ENCODE measurements at places on chromosomes 13 and 19.

- no peaks in the 10 kb centered on the region for H3K27me3 ChIP-seq
- no peak overlapping the region for H3K27ac ChIP-seq
- DNase-seq, result no peak
- H3K36me3 ChIP-seq, result no peaks in the 10 kb centered on the region
Observed at GRCh38 chr13:35256459-35257148, 219.9 kb downstream of the MAB21L1 start.

- no peaks in the 10 kb centered on the region for H3K27me3 ChIP-seq
- H3K4me1 ChIP-seq, result peaks cover 4% of the 10 kb centered on the region
- no peak overlapping the region for H3K27ac ChIP-seq
- DNase-seq, result peak; percentile 54
Observed at GRCh38 chr13:39023761-39024160, 14.1 kb downstream of the PROSER1 start.

DNA sequence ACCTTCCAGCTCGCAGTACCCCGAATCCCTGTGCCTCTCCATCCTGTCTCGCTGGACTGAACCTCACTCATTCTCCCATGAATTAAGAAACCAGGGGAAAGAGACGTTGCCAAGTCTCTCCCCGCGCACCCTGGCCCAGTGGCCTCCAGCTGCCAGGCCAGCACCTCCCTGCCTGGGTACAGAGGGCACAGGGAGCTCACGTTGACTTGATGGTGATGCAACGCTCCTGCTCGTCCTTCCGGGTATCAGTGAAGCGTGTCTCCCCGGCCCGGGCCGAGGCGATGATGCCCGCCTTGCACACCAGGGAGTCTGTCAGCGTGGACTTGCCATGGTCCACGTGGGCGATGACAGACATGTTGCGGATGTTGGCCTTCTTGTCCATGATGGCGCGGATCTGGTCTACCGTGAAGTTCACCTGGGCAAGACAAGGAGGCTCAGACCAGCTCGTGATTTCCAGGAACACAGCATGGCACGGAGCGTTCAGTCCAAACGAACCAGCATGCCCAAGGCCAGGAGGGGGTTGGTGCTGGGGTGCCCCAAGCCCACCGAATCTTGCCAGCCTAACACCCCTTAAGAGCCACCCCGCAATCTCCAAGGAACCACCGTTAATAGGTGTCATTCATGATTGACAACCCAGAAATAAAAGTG lies 1.2 kb downstream of the EEF2 start:
- peaks cover 56% of the 10 kb centered on the region for H3K36me3 ChIP-seq
- H3K27me3 ChIP-seq, result no peaks in the 10 kb centered on the region
- peak; percentile 47 for DNase-seq
- H3K4me3 ChIP-seq, result peak overlapping the region; percentile 79
- peaks cover 13% of the 10 kb centered on the region for H3K4me1 ChIP-seq
- H3K27ac ChIP-seq, result peak overlapping the region; percentile 93

GRCh38 chr19:14479309-14479974 lies 4.3 kb upstream of the PTGER1 start:
- peaks cover 35% of the 10 kb centered on the region for H3K4me1 ChIP-seq
- no peak overlapping the region for H3K27ac ChIP-seq
- H3K36me3 ChIP-seq, result peaks cover 25% of the 10 kb centered on the region

GRCh38 chr13:99078017-99078771 lies 100.3 kb upstream of the DOCK9 start:
- no peak overlapping the region for H3K4me3 ChIP-seq
- no peak overlapping the region for H3K27ac ChIP-seq
- H3K4me1 ChIP-seq, result no peaks in the 10 kb centered on the region
- no peaks in the 10 kb centered on the region for H3K36me3 ChIP-seq
- DNase-seq, result no peak
- no peaks in the 10 kb centered on the region for H3K27me3 ChIP-seq

- H3K4me3 ChIP-seq, result peak overlapping the region; percentile 91
- H3K4me1 ChIP-seq, result peaks cover 4% of the 10 kb centered on the region
- no peaks in the 10 kb centered on the region for H3K27me3 ChIP-seq
- peaks cover 7% of the 10 kb centered on the region for H3K36me3 ChIP-seq
Observed at GRCh38 chr13:23579896-23580683, 9.9 kb downstream of the TNFRSF19 start.

- H3K4me1 ChIP-seq, result peaks cover 5% of the 10 kb centered on the region
- H3K4me3 ChIP-seq, result no peak overlapping the region
- peaks cover 35% of the 10 kb centered on the region for H3K36me3 ChIP-seq
- no peak overlapping the region for H3K27ac ChIP-seq
- DNase-seq, result no peak
- no peaks in the 10 kb centered on the region for H3K27me3 ChIP-seq
Observed at GRCh38 chr19:56152644-56153043, 11.6 kb downstream of the ZNF444 start.

- H3K4me1 ChIP-seq, result no peaks in the 10 kb centered on the region
- H3K27me3 ChIP-seq, result no peaks in the 10 kb centered on the region
- H3K4me3 ChIP-seq, result no peak overlapping the region
- DNase-seq, result no peak
Observed at GRCh38 chr13:38577048-38577447, 109.8 kb upstream of the FREM2 start.

DNA sequence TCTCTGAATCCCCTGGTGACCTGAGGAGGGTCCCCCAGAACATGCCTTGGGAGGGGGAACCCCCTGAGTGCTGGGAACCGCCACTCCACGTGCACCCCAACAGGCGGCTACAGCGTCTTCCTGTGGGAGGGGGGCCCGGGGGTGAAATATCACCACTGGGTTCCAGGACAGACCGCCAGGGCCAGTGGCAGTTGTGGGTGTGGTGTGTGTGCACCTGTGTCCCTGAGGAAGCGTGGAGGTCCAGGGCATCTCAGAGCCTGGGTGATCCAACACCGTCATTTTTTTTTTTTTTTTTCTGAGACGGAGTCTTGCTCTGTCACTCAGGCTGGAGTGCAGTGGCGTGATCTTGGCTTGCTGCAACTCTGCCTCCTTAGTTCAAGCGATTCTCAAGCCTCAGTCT lies 4.2 kb downstream of the ADGRE5 start:
- DNase-seq, result no peak
- peaks cover 14% of the 10 kb centered on the region for H3K4me1 ChIP-seq
- no peaks in the 10 kb centered on the region for H3K27me3 ChIP-seq

DNA sequence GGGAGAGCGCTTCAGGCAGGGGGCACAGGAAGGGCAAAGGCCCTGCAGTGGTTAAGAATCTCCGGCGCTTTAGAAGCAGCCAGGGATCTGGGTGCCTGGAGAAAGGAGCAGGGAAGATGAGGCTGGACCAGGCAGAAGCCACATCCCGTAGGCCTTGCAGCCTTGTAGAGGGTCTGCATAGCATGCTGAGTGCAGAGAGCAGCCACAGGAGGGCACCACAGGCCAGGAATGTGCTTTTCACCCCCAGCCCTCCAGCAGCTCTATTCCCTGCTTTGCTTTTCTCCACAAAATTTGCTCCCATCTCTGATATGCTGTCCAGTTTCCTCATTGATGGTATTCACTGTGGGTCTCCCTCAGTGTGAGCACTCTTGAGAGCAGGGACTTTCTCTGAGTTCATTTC lies 5.7 kb downstream of the WDR62 start:
- no peak overlapping the region for H3K27ac ChIP-seq
- no peaks in the 10 kb centered on the region for H3K4me1 ChIP-seq
- DNase-seq, result peak; percentile 63
- no peaks in the 10 kb centered on the region for H3K36me3 ChIP-seq
- no peak overlapping the region for H3K4me3 ChIP-seq

DNA sequence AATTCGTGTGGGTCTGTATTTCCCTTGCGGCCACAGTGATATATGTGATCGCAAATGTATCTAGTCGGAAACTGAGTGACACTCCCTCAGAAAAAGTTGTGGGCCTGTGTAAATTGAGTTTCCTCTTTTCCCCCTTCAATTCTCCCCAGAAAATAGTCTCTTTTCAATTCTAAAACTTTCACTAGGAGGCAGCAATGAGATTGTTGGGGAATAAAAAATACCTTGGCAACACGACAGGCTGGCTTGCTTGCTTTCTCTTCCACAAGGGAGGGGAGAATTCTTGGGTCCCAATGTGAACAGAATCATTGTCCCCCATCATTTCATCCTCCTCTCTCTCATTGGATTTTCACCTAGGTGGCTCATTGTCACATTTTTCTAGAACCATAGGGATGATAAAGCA lies 3.7 kb upstream of the SOX21 start:
- H3K27me3 ChIP-seq, result peaks cover 49% of the 10 kb centered on the region
- H3K4me3 ChIP-seq, result no peak overlapping the region
- H3K4me1 ChIP-seq, result no peaks in the 10 kb centered on the region
- no peak overlapping the region for H3K27ac ChIP-seq
- no peaks in the 10 kb centered on the region for H3K36me3 ChIP-seq
- DNase-seq, result no peak

DNA sequence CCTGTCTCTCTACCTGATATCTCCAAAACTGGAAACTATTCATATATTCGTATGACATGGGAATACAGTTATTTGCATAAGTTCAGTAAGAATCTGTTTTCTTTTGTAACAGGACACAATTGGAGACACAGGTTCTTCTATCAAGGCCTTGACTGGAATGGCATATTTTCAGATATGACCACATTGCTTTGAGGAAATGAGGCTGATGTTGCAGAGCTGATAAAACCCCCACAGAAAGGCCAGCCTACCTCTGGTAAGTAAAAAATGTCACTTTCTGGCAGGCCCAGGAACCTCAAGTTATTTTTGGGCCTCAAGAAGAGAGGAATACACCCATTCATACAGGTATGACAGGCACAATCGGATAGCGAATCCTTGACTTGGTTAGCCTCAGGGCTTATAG lies 29.5 kb upstream of the KBTBD6 start:
- no peak for DNase-seq
- no peaks in the 10 kb centered on the region for H3K4me1 ChIP-seq
- no peaks in the 10 kb centered on the region for H3K27me3 ChIP-seq
- H3K4me3 ChIP-seq, result no peak overlapping the region

GRCh38 chr13:31221057-31221456 lies 21.3 kb downstream of the B3GLCT start:
- no peaks in the 10 kb centered on the region for H3K27me3 ChIP-seq
- DNase-seq, result no peak
- no peaks in the 10 kb centered on the region for H3K36me3 ChIP-seq
- H3K4me1 ChIP-seq, result no peaks in the 10 kb centered on the region

- H3K4me1 ChIP-seq, result no peaks in the 10 kb centered on the region
- H3K4me3 ChIP-seq, result no peak overlapping the region
- no peaks in the 10 kb centered on the region for H3K27me3 ChIP-seq
- DNase-seq, result no peak
- H3K36me3 ChIP-seq, result no peaks in the 10 kb centered on the region
Observed at GRCh38 chr19:16347706-16348105, 23.1 kb downstream of the KLF2 start.

GRCh38 chr13:41649659-41650058 lies 192.3 kb downstream of the RGCC start:
- H3K36me3 ChIP-seq, result no peaks in the 10 kb centered on the region
- no peak overlapping the region for H3K4me3 ChIP-seq
- DNase-seq, result peak; percentile 38
- no peaks in the 10 kb centered on the region for H3K27me3 ChIP-seq
- H3K27ac ChIP-seq, result peak overlapping the region; percentile 8
- peaks cover 12% of the 10 kb centered on the region for H3K4me1 ChIP-seq

DNA sequence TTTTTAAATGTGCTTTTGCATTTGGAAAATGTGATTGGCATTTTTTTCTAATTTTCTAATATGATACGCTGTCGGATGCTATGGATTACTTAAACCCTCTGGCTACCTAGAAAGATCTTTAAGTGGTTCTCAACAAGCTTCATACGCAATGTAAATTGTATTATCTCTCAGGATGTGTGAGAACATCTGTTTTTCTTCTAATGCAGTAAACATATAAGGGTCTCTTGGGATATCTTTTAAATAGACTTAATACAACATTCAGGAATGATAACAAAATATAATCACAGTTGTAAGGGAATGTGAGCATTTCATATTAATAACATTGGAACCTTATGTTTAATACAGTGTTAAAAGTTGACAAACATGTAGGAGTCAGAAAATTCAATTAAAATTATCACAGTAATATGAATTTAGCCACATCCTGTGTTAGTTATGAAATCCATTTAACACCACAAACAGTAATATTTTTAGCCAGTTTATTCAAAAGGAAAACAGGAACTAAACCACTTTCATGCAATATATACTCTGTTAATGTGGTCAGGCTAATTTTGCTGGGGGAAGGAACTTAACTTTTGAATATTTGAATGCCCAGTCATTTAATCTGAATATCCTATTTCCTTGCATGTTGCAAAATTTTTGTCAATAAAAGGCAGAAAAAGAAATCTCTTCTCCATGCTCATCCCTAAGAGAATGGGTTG lies 15.0 kb upstream of the ALOX5AP start:
- no peak overlapping the region for H3K4me3 ChIP-seq
- H3K4me1 ChIP-seq, result peaks cover 13% of the 10 kb centered on the region
- H3K27ac ChIP-seq, result peak overlapping the region; percentile 30
- no peaks in the 10 kb centered on the region for H3K27me3 ChIP-seq

DNA sequence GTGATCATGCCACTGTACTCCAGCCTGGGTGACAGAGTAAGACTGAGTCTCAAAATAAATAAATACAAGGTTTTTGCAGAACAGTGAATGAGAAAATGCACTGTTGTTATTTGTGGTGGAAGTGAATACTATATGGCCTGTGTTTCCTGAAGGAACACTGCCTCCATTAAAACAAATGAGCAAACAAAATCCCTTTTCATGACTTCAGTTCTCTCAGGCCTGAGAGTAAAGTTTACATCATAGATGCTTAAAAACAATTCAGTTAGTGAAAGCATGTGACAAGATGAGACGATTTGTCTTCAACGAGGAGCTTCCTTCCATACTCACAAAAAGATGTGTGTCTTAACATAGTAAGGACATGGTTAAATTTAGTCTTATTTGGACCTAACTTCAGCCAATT lies 14.4 kb downstream of the SPINT2 start:
- no peak for DNase-seq
- H3K4me3 ChIP-seq, result no peak overlapping the region
- peak overlapping the region; percentile 83 for H3K27ac ChIP-seq
- no peaks in the 10 kb centered on the region for H3K36me3 ChIP-seq
- H3K4me1 ChIP-seq, result peaks cover 13% of the 10 kb centered on the region
- no peaks in the 10 kb centered on the region for H3K27me3 ChIP-seq

- no peaks in the 10 kb centered on the region for H3K27me3 ChIP-seq
- no peak overlapping the region for H3K4me3 ChIP-seq
- H3K27ac ChIP-seq, result no peak overlapping the region
- H3K36me3 ChIP-seq, result peaks cover 41% of the 10 kb centered on the region
- DNase-seq, result no peak
Observed at GRCh38 chr19:13929956-13930355, 8.3 kb downstream of the PODNL1 start.

DNA sequence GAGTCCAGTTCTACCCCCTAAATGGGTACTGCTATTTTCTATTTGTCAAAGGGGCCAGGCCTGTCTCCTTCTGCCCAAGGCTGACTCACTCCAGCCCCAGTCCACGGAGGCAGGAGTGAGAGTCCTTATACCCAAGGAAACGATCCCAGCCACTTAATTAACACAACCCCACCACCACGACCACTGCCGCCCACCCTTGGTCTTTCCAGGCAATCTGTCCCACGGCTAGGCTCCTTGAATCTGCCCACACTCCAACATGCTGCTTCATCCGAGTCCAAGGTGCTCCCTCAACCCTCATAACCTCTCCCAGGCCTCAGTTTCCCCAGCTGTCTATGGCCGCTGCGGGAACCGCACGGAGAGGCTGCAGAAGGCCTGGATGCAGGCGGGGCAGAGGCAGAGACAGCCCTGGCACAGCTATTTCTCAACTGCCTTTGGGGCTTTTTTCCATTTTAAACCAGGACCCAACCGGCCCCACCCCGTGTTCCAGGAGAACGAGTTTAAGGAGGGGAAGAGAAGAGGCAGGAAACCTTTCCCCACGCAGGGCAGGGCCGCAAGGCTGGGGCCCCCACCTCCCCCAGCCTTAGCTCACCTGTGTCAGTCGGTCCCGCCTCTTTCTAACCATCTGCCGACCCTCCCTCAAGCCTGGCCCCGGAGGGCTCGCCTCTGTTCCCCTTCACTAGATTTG lies 746 bp downstream of the RAB3D start:
- H3K4me3 ChIP-seq, result peak overlapping the region; percentile 85
- H3K27ac ChIP-seq, result no peak overlapping the region
- H3K27me3 ChIP-seq, result no peaks in the 10 kb centered on the region
- peaks cover 21% of the 10 kb centered on the region for H3K36me3 ChIP-seq
- peaks cover 8% of the 10 kb centered on the region for H3K4me1 ChIP-seq
